ENCODE measurements at places on chromosomes 3 and 15.
A peak's percentile ranks its signal among the peaks of the same experiment; 100 is the strongest.

- DNase-seq, result peak; percentile 40
Observed at GRCh38 chr15:50064673-50065072, 54.4 kb downstream of the ATP8B4 start.

DNA sequence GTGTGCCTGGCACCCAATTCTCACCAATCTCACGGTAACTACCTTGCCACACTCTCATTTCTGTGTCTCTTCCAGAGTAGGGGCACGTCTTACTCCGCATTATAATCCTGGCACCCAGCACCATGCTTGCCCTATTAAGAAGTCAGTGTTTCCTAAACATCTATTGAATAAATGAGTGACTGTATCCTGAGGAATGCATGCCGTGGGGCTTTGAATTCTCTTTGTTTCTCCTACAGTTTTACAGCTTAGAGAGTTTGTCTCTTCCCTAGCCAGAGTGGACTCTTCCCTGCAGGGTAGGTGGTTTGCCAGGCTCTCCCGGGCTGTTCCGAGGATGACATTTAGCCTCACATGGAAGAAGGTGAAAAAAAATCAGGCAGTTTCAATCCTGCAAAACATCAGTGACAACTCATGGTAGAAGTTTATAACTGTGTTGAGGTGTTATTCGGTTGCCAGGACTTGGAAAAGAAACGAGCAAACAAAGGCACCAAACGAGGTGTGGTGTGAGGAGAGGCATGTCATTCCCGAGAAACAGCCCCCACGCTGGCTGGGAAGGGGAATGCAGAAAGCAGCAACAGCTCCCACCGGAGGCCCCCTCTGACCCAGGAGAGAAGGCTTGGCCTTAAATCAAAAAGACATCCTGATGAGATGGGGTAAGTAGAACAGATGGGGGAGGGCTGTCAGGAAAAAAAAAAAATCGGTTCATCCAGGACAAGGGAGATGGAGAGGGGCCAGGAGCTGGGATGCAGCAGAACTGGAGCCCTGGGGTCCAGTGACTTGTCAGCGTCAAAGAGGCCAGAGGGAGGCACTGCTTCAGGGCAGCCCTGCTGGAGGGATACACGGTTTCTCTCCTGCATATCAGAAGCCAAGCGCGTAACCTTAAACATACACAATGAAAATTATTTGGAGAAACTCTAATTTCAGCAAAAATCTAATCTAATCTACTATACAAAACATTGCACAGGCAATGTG is 168.4 kb upstream of the ARRDC4 start:
- no peak for DNase-seq

- no peak for DNase-seq
Observed at GRCh38 chr3:154749514-154749913, 319.5 kb upstream of the GPR149 start.

DNA sequence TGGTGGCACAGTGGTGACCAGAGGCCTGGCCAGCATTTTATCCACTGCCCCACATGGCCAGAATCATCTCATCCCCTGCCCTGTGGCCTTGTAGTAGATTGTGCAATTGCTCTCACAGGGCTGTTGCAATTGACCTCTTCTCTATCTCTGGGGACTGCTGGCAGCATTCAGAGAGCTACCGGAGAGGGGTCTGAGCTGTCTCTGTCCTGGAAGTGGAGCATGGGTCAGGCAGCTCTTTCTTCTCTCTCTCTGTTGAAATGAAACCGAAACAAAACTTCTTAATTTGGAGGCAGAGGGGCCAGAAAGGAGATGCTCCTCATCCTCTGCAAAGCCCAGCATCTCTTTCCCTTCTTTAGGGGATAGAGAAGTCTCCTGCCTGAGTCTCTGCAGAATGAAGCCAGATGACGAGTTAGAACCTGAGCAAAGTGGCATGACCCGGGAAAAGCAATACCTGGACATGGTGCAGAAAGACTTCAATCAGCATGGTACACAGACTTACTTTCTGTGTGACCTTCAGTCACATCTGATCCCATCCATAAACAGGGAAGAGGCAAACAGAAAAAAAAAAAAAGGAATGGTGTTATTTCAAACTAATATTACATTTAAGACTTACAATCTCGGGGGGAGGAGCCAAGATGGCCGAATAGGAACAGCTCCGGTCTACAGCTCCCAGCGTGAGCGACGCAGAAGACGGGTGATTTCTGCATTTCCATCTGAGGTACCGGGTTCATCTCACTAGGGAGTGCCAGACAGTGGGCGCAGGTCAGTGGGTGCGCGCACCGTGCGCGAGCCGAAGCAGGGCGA is 144.5 kb upstream of the BCL6 start:
- peak; percentile 8 for DNase-seq

DNA sequence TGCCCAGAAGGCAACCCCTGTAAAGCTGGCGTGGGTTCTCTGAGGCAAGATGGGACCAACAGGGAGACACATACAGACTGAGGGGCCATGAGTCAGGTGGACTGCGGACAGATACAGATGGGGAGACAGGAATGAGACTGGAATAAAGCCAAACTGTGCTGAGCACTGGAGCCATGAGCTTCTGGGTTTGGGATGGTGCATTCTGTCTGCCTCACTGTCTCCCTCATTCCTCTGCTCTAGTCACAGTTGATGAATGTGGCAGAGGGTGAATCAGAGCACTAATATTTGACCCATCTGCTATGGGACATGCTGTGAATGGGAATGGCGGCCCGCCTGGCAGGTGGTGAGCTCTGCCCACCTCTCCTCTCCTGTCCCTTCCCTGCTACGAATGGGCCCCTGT is 262.9 kb downstream of the EPHB1 start:
- no peak for DNase-seq

GRCh38 chr15:40737048-40737447 is 18.0 kb downstream of the RMDN3 start:
- DNase-seq, result no peak
